ENCODE measurements at places on chromosomes 2 and 18. TPM values are rescaled to one million over a fixed set of nuclear protein-coding genes. Genes with fewer than 3 reads are reported as not detected.
A peak's percentile ranks its signal among the peaks of the same experiment; 100 is the strongest.

NEB gene
- total RNA-seq = 5.1 TPM

GRCh38 chr2:177058747-177059146 lies 153.8 kb upstream of the HNRNPA3 start:
- DNase-seq = no peak

DNA sequence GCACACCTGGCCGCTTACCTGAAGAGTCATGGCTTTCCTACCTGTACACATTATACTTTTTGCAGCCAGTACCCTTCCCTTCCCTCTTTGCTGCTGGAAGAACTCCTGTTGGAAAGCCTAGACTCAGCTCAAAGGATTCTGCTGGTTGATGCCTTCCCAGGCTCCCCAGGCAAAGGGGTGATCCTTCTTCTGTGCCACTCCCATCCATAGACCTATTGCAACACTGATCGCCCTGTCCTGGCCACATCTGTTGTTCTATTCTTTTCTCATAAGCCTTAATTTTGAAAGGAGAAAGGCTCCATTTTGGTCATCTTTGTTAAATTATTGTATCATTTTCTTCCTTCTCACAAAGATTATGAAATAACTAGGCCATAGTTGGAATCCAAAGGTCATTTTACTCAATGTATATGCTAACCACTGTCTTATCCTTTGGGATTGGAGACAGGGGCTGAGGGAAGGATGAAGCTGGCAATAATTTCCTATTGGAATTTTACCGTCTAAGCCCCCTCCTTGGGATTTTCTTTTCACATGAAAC lies 3.4 kb upstream of the PRKCE start:
- no peak for DNase-seq

DNA sequence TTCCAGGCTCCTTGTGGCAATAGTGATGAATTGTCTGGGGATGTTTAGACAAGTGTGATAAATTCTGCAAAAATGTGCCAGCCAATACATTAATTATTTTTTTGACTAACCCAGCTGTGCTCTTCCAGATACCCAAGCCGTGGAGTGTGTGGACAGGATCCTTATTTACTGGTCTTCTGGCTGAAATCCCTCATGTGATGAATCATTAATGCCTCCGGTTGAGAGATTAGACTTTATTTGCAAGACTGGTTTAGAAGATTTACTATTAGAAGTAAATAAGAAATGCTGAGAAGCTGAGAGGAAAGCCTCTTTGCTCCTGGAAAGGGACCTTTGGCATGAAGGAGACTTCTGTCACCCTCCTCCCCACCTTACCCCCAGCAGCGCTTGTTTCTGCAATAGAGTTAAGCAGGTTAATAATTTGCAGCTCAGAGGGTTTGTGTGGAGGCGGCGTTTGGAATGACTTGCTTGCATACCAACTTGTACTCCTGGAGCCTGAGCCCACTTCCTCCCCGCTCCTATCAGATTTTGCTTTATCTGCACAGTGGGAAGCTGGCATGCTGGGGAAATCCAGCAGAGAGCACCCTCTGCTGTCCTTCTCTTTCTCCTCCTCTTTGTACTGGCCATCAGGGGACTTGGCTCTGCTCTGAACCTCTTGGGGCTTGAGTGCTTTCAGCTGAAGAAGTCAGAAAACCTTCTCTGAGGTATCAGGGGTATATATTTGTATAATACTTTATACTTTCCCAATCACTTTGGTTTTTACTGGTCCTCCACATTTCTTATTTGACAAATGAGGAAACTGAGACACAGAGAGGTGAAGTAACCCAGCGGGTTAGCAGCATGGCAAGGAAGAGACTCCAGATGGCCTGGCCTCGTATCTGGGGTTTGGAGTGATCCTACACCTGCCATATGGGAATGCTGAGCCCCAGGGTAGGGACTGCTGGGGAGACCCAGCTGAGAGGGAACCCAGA lies 16.3 kb downstream of the SLC3A1 start:
- DNase-seq = no peak

GRCh38 chr18:64331419-64331818 lies 182.5 kb upstream of the LINC00305 start:
- no peak for DNase-seq

DNA sequence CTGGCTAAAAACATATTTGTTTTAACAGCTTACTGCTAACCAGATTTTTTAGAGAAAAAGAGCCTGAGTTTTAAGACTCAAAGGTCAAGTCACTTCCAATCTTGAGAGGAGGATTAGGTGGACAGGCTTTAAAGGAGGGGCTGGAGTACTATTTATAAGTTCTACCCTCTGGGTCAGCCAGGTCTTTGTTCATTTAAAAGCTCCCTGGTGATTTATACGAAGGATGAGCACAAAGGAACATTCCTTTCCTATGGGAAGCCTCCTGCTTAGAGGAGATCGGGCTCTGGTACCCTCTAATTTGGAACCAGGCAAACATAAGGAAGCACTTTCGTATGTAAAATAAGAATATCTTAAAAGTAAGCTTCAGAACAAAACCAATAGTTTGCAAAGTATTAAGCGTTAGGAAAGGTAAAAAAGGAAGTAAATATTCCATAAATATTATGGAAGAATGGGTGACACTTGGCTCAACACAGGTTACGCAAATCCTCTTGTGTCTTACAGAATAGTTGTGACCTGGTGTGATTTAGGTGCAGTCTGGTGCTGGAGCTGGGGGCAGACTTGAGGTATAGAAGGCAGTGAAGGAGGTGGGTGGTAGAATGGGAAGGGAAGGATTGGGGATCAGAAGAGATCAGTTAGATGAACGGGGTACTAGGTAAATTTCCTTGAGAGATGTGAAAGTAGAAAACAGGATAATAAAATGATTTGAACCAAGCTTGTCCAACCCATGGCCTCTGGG lies 35.6 kb downstream of the PDE6D start:
- DNase-seq = no peak

DNA sequence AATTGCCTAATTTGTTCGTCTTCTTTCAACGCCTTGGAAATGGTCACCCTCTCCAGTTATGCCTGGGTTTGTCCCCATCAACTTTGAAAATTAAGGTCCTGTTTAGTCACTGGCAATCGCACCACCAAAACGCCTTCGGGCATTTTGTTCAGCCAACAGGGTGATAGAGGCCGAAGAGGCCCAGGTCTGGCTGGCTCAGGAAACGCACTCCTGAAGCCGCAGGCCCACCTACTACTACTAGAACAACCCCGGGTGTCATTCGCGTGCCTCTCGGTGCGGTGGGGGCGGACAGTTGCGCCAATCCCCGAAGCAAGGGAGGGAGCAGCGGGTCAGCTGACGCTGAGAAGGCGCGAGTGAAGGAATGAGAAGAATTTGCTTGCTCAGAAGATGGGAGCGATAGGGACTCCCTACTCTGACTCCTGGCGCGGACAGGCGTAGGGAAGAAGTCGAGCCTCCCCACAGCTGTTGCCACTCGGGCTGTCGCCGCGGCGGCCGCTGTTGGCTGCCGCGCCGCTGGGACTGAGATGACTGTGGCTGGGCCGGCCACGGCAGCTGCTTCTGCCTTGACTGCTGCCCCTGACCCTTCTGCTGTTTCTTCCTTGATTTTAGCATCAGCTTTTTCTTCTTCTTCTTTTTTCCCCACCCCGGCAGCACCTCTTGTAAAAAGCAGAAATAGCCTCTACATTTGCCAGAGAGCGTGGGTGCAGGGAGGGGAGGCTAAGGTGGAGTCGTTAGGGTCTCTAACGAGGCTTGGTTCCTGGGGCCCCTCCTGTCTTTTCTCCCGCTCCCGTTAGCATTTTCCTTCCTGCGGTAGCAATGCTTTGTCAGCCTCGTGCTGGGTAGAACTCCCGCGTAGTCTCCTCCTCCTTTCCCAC lies 387.6 kb downstream of the FIGN start:
- peak; percentile 17 for DNase-seq
